ENCODE measurements at places on chromosomes 3 and 15.

- peak; percentile 64 for DNase-seq
These were observed 4.2 kb downstream of the ACOX2 start for GRCh38 chr3:58532794-58533220.

GRCh38 chr15:80940851-80941250 is 48.8 kb downstream of the MESD start:
- no peak for DNase-seq

- no peak for DNase-seq
These were observed 16.1 kb downstream of the TNIK start for GRCh38 chr3:171444001-171444690.

GRCh38 chr3:27590437-27591298 is 106.5 kb upstream of the SLC4A7 start:
- DNase-seq = peak; percentile 86

DNA sequence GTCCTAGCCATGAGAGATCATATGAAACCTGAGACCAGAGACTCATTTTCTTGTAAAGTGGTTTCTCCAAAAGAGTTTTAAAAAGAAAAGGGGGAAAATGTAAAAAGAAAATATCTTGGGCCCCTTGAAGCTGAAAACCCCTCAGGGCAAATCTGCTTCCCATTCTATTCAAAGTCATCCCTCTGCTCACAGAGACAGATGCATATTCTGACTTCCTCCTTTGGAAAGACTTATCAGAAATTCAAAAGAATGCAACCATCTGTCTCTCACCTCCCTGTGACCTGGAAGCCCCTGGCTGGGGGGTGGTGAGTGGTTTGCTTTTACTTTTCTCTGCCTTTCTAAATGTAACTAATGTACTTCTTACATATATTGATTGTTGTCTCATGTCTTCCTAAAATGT is 1154.8 kb downstream of the NSUN3 start:
- DNase-seq = no peak

GRCh38 chr3:166900866-166901577 is 479.1 kb downstream of the ZBBX start:
- DNase-seq = no peak

GRCh38 chr15:41556677-41557076 is 2.3 kb upstream of the TYRO3 start:
- no peak for DNase-seq

DNA sequence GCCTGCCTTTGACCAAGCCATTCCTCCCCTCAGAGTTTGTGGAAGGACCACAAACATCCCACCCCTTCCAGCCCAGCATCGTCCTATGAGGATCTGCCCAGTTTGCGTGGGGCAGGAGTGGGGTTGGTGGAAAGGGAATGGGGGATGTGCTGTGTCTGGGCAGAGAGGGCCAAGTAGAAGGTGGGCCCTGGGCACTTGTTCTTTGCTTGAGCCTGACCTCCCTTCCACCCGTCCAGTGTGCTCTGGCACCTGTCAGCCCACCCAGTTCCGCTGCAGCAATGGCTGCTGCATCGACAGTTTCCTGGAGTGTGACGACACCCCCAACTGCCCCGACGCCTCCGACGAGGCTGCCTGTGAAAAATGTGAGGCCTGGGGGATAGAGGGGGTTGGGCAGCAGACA is 10.3 kb downstream of the SPINT1 start:
- DNase-seq = no peak

DNA sequence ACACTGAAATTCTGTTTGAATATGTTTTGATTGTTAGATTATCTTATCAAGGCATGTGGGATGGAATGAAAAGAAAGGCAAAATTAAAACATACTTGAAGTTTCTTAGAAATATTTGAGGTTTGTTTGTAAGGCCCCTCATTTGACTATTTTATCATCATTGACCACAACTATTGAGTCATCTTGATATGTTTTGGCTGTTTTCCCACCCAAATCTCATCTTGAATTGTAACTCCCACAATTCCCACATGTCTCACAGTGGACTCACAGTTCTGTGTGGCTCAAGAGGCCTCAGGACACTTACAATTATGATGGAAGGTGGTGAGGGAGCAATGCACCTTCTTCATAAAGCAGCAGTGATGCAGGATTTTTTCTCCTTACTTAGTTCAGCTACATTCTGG is 917.1 kb downstream of the PLOD2 start:
- DNase-seq = no peak

GRCh38 chr3:74591946-74592345 is 22.5 kb downstream of the CNTN3 start:
- no peak for DNase-seq

GRCh38 chr3:189833266-189833665 is 202.1 kb downstream of the TP63 start:
- no peak for DNase-seq

- DNase-seq = no peak
These were observed 40.1 kb downstream of the TMEM44 start for GRCh38 chr3:194592798-194593752.

- no peak for DNase-seq
These were observed 107.4 kb upstream of the MLF1 start for GRCh38 chr3:158463556-158463955.

GRCh38 chr3:120196333-120196732 is 88.7 kb downstream of the GPR156 start:
- no peak for DNase-seq

DNA sequence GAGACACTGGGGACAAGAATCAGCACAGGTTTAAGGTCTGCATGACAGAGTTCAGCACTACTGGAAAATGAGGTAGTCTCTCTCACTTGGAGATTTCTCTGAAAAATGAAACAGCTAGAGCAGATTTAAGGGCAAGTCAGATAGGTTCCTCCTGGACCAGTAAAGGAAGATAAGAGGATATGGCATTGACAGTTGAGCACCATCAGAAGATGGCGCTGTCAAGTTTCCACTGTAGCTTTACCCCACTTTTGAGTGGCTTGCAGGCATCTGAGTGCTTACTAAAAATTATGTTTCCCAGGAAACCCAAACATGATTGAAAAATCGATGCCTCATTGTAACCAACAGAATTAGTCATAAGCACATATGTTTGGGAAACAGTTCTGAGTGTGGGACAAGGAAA is 407.2 kb upstream of the UBE2E2 start:
- no peak for DNase-seq

GRCh38 chr3:133377396-133377795 is 22.5 kb upstream of the BFSP2 start:
- DNase-seq = no peak

GRCh38 chr3:141632779-141633374 is 105.2 kb upstream of the RNF7 start:
- no peak for DNase-seq

- no peak for DNase-seq
These were observed 117.3 kb downstream of the RPL22L1 start for GRCh38 chr3:170752571-170753155.

- DNase-seq = no peak
These were observed 391.1 kb downstream of the SI start for GRCh38 chr3:164687211-164687610.

DNA sequence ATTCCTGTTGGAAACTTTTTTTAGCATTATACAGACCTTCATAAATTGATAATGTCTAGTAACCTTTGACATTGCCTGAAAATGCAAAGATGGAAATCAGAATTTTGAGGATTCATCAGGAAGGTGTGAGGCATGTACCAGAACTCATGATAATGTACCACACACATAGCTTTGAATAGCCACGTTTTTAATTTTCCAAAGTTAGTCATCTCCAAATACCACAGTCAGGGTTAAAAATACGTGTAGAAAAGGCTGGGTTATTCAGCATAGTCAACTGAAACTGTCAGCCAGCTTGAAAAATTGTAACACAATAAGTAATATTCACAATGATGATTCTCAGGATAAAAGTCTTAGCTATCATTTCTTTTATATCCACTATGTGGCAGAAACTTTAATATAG is 102.0 kb upstream of the THRB start:
- no peak for DNase-seq

DNA sequence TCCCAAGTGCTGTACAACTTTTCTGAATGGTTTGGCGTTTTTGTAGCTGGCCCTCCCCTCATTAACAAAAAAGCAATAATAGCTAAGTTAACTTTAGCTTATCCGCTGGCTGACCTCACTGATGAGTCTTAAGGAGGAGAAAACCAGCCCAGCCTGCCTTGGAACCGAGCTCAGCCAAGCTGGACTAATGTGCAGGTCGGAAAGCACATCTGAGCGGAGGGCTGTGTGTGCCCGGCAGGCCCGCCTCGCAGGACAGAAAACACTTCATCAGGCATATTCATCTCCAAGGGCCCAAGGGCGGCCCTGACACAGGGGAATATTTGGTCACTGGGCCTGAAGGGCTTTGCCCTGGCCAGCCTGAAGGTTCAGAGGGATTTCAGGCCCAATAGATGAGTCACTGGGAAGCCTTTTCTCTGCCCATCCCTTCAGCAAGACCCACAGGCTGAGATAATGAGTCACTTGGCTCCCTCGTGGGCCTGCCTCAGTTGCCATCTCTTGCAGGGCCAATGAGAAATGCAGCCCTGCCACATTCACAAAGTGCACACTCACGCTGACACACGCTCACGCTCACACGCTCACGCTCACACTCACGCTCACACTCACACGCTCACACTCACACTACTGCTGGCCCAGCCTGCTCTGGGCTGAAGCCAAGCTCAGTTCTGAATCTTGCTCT is 75.1 kb downstream of the SLC12A8 start:
- DNase-seq = no peak

- no peak for DNase-seq
These were observed 4.6 kb upstream of the TPRG1 start for GRCh38 chr3:189167027-189167766.

DNA sequence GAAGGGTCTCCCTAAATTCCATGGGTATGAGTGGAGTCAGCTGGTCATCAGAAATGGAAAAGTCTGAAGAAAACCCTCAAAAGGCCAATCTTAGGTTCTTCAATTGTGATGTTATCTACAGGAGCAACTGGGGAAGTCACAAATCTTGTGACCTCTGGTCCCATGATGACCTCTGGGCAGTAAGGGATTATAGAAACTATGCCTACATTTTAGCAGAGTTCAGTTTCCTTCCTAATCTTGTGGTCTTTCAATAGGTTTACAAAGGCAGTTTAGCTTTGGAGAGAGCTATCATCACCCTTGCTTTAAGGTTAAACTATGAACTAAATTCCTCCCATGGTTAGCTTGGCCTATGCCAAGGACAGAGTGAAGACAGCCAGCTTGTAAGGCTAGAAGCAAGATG is 225.1 kb downstream of the DPH6 start:
- no peak for DNase-seq

DNA sequence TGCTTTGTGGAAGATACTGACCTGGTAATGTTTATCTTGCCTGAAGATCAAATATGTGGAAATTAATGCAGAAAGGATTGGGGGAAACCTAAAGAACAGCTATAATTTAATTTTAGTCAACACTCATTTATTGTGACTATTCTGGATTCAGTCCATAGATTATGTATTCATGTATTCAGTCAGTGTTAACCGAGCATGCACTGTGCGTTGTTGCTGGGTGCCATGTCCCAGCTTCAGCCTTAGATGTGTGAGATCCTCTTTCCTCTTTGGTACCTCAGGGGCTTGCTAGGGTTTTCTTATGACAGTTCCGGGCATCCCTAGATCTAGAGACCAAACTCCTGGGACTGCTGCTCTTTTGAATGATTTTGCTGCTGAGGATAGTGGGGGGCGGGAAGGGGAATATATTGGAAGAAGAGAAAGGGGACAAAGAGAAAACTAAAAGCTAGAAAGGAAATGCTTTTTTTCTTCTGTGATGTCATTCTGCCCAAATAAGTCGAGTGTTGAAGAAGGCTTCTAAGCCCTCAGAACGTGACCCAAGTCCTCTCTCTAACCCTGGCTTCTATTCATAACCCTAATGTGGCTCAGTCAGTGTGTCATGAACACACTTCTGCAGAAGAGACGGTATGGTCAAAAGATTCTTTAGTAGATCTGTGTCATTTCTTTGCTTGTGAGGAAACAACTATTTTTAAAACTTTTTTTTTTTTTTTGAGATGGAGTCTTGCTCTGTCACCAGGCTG is 33.5 kb downstream of the STARD9 start:
- DNase-seq = no peak

DNA sequence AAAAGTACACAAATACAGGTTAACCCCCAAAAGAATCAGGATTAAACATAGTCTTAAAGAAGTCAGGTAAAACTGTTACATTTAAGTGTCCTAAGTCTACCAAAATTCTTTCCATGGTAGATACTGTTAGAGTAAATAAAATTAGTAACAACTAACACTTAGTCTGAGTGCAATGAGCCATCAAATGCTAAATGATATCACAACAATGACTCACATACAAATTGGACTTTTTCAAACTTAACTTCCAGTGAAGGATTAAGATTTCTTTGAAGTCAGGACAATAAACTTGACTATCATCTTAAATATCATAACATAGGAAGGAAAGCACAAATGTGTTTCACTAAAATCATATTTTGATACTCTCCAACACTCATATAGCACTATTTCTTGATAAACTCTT is 43.9 kb downstream of the ZNF148 start:
- DNase-seq = no peak

DNA sequence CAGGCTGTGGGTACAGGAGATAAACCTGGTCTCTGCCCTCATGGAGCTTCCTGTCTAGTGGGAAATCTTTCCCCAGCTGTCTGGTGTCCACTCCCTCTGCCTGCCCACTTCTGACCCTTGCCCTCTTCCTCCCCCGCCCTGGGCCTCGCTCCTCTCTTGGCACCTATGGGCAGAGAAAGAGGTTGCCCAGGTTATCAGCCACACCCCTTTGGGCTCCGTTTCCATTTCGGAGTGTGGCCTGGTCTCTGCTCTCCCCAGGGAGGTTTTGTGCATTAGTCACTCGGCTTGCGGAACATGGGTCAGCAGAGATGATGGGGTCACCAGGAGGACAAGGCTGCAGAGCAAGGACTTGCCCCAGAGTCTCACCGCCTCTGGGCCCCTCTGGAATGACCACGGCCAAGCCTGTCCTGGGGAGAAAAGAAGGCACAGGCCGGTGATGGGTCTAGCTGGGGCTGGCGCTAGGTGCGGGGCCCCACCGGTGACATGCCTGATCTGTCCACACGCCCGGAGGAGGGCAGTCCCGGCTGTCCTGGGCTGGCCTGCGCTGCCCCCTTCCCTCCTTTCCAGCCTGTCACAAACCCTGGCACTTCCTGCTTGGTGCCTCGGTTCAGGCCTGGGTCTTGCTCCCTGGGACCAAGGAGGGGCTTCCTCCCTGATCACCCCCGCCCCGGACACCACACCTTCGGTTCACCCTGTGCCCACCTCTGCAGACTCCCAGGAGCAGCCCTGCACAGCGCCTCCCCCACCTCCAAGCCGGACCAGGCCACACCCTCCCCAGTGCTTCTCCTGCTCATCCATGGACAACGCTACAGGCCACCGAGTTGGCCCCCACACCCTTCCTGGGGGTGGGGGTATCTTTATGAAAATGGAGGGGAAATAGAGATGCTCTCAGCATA is 35.6 kb upstream of the MUC4 start:
- no peak for DNase-seq

- DNase-seq = no peak
These were observed 156.2 kb downstream of the ZNF621 start for GRCh38 chr3:40680685-40681657.
